ENCODE measurements at places on chromosomes 3 and 15.
A peak's percentile ranks its signal among the peaks of the same experiment; 100 is the strongest.

DNA sequence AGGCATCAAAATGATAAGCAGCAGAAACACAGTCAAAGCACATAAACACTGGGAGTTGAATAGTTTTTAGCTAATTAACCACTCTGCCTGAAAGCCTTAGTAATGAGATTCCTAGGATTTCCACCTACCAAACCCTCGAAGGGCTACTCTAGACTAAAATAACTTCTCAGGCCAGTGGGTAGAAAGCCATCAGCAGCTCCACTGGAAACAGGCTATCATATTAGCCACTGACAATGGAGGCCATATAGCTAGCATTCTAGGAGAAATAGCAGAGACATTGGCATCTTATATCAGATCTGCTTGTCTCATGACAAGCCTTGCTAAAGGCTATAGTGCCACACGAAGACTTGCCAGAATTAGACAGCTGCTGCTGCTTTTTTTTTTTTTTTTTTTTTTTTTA is 4.5 kb upstream of the CAPN3 start:
- no peak for DNase-seq

DNA sequence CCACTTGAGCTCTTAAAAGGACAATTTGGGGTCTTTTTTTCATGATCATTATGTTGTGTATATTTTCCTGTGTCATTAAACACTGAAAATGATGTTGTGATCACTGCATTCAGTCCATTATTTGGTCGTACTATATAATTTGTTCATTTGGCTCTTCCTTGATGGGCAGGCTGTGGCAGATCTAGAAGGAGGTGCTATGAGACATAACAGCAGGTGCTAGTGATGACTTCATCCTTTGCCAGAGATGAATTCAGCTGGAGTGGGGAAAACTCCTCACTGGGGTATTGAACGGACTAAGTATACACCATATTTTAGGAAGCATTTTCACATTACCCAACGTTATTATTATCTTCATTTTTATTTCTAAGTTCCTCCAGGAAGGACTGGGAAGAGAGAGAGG is 12.0 kb downstream of the CMTM7 start:
- no peak for DNase-seq

DNA sequence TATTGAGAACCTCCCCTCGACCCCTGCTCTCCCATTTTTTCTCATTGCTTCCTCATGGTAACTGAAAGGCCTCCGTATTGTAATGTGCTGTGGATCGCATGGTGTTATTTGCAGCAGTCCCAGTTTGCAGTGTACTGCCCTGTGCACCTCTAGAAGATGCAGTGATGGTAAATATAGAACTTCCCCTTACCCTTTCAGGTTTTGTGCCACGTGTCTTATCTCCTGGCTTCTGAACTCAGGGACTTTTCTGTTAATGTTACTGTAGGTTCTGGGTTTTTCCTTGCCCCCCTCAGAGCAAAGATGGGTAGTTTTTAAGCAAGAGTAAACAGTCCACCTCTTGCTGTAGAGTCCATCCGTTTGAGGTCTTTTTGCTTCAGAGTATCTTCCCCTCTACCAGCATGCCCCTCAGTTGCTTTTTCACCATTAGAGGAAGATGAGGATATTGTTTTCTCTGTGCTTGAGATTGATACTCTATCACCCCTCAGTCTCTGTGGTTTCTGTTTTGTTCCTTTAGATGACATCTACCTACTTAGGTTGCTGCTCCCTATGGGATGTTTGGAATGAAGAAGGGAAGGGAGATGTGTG is 22.4 kb downstream of the CHD2 start:
- DNase-seq: no peak

DNA sequence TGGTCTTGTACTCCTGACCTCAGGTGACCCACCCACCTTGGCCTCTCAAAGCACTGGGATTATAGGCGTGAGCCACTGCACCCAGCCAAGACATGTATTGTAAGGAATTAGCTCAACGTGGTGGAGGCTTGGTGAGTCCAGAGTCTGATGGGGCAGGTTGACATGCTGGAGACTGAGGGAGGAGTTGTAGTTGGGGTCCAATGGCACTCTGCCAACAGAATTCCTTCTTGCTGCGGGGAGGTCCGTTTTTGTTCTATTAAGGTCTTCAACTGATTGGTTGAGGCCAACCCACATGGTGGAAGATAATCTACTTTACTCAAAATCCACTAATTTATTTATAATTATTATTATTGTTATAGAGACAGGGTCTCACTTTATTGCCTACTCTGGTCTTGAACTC is 30.1 kb downstream of the PLA2G4D start:
- DNase-seq: no peak

DNA sequence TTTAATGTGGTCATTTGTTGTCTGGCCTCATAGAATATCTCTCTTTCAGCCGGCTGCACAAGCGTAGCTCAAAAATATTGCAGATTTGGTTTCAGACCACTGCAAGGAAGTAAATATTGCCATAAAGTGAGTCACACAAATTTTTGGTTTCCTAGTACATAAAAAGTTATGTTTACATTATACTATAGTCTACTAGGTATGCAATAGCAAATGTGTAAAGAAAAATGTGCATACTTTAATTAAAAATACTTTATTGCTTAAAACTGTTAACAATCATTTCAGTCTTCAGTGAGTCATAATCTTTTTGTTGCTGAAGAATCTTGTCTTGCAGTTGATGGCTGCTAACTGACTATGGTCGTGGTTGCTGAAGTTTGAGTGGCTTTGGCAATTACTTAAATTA is 425.1 kb upstream of the ROBO1 start:
- peak; percentile 16 for DNase-seq

GRCh38 chr3:13519006-13519791 is 29.7 kb upstream of the FBLN2 start:
- no peak for DNase-seq

- DNase-seq: peak; percentile 80
Observed at GRCh38 chr3:141360888-141361598, 7.3 kb upstream of the ZBTB38 start.

GRCh38 chr15:85792912-85793590 is 1.7 kb downstream of the KLHL25 start:
- DNase-seq: no peak

DNA sequence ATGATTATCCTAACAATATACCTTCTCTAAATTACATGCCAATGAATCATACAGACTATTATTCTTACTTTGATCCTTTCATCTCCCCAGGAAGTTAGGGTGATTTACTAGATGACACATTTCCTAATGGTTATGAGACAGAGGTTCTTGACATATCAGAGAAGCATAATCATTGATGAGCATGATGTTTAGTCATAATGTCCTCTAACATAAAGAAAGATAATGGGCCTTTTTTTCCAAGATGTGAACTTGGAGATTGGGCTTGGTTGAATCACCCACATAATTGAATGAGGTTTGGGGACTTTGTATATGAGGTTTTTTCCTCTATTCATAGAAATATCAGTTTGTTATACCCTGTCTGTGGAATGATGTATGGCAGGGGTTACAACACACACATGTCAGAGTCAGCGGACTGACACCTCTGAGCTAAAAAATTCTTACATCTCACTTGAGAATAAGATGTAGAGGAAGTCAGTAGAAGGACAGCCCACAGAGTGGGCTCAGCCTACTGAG is 69.7 kb upstream of the DCBLD2 start:
- no peak for DNase-seq

DNA sequence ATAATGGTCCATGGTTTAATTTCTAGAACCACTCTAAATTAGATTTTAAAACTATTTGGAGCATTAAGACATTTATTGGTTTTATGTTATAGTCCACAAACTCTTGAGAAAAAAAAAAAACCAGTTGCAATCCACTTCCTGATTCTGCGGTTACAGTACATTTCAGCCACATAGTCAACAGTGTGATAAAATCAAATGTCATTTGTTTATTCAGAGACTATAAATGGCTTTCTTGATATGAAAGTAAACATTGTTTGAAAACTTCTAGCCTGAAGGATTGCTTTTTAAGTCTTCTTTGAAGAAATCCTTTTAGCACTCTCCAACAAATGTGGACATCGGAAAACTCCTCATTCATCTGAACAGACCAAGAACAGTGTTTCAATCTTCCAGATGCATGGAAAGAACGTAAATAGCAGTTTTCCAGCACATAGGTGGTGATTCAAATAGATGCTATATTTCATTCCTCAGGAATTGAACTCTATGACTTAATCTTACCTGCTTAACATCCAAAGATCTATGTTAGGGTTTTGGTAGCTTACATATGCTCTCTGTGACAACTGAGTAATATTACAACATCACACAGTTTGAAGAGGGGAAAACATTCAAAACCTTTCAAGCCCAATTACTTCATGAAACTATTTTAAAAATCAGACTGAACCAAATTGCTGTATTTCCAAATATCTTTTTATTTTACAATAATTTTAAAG is 87.8 kb upstream of the UBE2E2 start:
- no peak for DNase-seq

GRCh38 chr3:144859161-144859560 is 887.5 kb downstream of the DIPK2A start:
- DNase-seq: no peak

- peak; percentile 90 for DNase-seq
Observed at GRCh38 chr3:77460326-77460725, 420.4 kb downstream of the ROBO2 start.

GRCh38 chr3:176286476-176287085 is 910.7 kb downstream of the TBL1XR1 start:
- DNase-seq: no peak

- no peak for DNase-seq
Observed at GRCh38 chr15:23038726-23039142, 635 bp downstream of the TUBGCP5 start.

GRCh38 chr3:197333901-197334639 is 35.7 kb upstream of the DLG1 start:
- DNase-seq: no peak

GRCh38 chr3:43953814-43954692 is 263.3 kb downstream of the ABHD5 start:
- peak; percentile 20 for DNase-seq

DNA sequence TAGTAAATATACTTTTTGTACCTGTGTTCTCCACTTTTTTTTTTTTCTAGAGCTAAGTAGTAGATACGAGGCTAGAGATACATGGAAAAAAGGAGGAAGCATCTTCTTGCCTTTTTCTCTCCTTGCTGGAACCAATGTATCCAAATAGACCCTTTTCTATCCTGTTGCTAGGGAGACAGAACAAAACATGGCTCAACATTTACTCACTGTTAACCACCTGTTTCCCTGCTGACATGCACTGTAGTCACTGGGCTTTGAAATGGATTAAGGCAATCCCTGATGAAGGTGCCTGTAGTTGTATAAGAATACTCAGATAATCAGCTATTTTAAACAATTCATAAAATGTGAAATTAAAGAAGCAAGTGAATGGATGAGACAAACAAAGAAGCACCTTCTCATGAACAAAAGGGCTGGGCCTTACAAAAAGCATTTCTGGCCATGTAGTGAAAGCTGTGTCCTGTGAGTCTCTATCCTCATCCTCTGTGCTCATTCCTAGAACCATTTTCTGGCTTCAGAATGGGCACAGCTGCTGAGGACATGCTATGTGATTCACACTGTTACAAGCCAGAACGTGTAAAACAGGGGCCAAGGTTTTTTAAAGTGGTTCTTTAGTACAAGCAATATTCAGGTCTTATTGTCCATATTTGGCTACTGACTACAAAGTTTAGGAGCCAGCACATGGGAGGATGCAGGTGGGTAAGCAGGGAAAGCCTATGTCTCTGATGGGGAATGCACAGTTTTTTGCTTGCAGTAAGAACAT is 100.4 kb upstream of the NDN start:
- DNase-seq: no peak

GRCh38 chr15:58981808-58982475 is 5.5 kb upstream of the RNF111 start:
- DNase-seq: no peak

- DNase-seq: no peak
Observed at GRCh38 chr3:184717399-184717983, 5.6 kb upstream of the MAGEF1 start.

GRCh38 chr3:4515916-4516579 is 22.9 kb downstream of the ITPR1 start:
- DNase-seq: no peak

DNA sequence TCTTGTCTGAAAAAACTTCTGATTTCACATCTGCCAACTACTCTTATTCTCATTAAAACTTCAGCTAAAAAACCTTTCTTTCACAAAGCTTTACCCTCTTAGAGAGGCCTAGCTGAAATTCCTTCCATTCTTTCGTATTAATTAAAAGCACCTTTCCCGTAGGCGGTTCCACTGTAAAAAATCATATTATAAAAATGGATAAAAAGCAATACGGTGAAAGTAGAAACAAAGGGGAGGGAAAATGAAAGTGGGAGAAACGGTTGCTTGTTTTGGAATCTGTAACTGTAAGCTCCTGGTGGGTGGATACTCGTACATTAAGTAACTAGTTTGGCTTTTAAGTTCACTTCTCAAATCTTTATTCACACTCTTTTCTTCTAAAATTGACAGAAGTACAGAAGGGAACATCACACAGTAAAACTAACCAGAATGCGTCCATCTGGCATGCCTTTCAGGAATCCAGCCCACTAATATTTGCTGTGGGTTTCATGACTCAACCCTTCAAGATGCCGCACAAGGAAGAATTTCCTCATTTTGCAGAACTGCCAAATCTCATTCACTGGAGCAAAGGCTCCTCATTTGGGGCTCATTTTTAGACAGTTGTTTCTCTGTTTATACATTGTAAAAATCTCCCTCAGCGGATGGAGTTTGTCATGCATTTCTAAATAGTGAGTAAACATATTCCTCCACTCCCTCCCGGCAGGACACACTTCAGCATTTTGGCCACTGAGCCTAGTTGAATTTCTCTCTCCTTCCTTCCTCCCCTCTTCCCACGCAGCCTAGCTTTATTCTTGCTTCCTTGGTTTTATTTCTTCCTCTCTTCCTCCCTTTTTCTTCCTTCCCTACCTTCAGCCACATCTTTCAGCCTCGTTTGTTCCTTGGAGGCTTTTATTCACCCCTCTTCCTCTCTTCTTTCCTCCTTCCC is 419.5 kb upstream of the NAALADL2 start:
- DNase-seq: peak; percentile 98

DNA sequence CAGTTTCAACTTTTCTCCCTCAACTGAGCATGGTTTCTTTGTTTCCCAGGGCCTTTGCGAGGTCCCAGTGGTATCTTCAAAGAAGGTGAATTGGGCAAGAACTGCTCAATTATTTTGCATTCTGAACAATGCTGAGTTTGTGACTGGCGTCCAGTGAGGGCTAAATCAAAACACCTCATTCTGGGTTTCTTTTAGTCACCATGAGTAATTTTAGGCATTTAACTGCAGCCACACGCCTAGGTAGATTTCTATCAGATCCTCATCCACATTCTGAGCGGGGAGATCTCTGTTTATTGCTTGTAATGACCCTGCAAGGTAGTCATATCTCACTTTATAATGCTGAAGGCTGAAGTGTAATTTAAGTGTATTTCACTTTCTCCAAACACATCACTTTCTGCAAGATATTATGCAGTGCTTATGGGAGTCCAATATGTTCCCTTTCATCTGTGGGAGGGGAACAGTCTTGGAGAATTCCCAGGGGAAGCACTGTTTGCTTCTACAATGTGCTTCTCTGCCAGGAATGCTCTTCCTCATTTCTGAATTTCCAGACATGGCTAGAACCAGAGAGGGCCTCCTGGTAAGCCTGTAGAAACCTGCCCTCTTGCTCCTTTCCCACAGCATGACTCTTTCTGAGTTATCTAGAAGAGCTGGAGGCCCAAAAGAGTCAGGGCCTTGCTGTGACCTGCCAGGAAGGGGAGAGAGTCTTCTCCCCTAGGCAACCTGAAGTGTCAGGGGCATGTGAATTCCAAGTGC is 91.7 kb downstream of the FRMD4B start:
- DNase-seq: no peak
